ENCODE measurements at places on chromosomes 12 and 14.
A peak's percentile ranks its signal among the peaks of the same experiment; 100 is the strongest.

- no peak for DNase-seq
Observed at GRCh38 chr12:10291030-10291429, 16.6 kb upstream of the KLRD1 start.

DNA sequence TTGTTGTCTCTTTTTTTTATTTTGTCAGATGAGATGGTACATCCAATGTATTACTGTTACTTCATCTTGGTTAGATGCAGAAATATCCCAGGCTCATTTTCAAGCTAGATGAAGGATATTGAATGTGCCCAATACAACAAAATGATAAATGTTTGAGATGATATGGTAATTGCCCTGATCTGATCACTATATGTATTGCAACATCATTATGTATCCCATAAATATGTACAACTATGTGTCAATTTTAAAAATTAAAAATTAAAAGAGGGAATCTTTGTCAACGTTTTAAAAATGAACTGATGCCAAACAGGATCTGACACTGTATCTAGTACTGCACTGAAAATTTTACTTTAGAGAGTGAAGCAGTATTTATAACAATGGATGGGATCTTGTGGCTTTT lies 78.5 kb downstream of the PPM1H start:
- DNase-seq, result no peak

DNA sequence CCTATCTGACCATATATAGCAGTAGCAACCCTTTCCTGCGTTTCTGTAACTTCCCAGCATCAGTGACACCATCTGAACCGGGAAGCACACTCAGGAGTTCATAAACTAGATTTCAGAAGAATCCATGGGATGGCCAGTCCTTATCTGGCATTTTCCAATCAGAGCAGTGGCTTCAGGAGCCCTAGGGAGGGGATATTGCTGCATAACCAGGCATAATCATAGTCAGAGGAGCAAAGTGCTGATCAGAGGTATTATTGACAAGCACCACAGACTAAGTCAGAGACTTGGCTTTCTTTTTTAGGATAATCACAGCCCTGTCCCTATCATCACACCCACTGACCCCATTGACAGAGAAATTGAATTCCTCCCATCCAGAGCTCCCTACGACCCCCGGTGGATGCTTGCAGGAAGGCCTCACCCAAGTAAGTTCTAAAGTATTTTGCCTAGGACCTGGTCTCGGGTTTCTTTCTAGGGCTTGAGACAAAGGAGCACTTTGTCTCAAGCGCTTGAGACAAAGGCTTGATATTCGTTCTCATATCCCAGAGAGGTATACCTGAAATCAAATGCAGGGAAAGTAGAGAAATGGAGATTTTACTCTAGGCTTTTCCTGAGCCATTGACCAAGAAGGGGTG lies 55.1 kb downstream of the FOXN4 start:
- DNase-seq, result no peak

DNA sequence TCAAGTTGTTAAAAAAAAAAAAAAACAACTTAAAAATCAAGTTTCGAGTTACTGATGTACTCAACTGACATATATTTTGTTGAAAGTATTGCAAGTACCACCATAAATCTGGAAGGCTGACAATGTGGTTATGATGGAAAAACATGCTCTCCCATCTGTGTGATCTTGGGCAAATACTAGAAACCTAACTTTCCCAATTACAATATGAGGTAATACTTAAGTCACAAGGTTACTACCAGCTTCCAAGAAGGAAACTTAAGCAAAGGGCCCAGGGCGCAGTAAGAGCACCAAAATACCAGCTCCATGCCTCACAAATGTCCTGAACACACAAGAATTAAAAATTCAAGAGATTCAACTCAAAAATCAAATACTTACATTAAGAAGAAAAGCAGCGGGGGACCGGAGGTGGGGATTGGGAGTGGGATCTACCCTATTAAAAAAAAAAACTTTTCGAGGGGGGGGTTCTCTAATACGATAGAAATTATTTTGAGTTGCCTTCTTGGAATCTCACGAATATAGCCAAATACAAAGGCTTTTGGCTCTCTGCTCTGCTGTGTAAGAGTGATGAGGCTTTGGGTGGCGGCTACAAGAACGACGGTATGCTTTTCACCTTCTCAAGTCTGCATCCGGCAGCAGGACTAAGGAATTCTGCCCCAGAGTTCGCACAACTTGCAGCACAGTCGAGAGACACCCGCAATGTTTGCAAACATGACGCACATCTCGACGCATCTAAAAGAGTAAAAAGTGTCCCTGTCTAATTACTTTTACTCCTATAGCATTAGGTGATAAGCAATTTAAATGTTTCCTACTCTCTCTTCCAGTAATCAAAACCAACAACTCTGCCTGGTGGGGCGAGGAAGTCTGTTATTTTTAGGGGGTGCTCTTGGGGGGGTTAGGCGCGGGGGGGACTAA lies 1.1 kb downstream of the SAV1 start:
- DNase-seq, result peak; percentile 70

- peak; percentile 78 for DNase-seq
Observed at GRCh38 chr12:30457621-30458289, 237.9 kb downstream of the IPO8 start.

DNA sequence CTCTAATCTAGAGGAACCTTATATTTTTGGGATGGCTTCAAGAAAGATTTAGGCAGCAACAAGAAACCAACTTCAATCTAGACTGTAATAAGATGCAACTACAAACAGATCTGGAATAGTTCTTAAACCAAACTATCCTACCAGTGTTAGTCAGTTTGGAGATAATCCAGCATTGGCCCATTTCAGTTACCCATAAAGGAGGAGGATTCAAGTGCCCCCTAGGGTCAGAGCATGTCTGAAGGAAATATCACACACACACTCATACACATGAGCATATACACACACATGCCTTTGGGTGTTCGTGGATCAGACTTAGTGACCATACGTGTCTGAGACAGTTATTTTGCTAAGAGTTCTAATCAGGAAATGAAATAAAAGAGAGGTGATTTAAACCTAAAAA lies 261.2 kb downstream of the ADAMTS20 start:
- no peak for DNase-seq

- no peak for DNase-seq
Observed at GRCh38 chr12:25695574-25695973, 142.5 kb upstream of the LMNTD1 start.

DNA sequence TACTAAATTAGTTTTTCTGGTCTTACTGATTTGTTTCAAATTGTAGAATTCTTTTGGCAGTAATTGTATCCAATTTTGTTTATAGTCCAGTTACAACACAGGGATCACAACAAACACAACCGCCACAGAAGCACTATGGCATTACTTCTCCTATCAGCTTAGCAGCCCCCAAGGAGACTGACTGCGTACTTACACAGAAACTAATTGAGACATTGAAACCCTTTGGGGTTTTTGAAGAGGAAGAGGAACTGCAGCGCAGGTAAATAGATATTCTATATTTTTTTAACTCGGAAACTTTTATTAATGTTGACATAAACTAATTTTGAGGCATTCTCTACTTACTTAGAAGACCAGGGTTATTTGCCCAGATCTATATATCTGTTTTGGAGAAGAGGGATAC lies 17.8 kb downstream of the PAPOLA start:
- DNase-seq, result no peak

DNA sequence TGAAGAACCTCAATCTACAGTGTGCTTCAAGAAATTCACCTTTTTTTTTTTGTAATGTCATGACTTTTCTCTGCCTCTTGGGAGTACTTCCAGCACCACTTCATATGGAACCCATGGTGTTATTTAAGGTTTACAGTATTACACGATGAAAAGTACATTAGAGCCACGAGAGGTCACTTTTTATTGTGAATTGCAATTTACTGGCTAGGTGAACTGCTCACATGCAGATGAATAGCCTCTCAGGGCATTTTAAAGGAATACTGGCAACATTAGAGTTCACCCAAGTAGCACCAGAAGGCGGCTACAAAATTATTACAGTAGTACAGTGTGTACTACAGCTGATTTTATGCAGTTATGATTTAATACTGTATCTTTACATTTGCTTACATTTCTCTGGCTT lies 99.1 kb upstream of the PPP4R3A start:
- no peak for DNase-seq

All from fibroblast of skin of right biceps (primary cell).